ENCODE measurements at places on chromosomes 6 and 20. TPM values are rescaled to one million over a fixed set of nuclear protein-coding genes. Genes with fewer than 3 reads are reported as not detected.

GRCh38 chr6:138560130-138560860 is 61.0 kb upstream of the NHSL1 start:
- no peak for DNase-seq

DNA sequence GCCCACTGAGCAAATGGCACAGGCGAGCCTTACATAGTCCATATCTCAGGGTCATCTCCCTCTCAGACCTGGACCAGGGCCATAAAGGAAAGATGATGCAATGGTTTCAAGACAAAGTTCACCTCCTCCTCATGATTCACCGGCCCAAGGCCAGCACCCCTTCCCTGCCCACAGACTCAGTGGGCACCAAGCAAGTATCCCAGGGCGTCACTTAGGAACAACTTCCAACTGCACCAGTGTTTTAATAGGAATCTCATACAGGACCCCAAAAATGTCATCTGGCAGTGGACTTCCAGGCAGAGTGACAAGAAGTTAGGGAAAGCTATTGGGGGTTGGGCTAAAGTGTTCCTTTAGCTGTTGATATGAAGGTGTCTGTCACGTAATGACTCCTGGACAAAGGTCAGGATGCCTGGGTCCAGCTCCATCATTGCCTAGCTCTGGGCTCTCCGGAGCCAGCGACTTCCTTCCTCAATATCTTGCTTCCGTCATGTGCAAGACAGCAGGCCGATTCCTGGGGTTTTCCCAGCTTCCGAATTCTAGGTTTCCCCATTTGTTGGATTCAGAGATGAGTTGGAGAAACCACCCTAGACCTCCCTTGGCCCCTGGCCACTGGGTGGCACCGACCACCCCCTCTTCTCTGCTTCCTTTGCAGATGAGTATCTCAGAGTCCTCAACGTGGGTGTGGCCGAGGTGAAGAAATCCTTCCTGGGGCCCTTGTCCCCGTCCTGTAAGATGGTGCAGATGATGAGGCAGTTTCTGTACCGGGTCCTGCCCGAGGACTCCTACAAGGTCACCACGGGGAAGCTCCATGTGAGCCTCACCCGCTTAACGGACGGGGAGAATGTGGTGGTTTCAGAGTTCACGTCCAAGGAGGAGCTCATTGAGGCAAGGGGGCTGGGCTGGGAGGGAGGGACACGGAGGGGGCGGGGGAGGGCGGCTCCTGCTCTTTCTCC is 21.1 kb downstream of the PNPLA1 start:
- DNase-seq, result no peak

ENPP4 gene
- polyA plus RNA-seq, result 25.2 TPM

DNA sequence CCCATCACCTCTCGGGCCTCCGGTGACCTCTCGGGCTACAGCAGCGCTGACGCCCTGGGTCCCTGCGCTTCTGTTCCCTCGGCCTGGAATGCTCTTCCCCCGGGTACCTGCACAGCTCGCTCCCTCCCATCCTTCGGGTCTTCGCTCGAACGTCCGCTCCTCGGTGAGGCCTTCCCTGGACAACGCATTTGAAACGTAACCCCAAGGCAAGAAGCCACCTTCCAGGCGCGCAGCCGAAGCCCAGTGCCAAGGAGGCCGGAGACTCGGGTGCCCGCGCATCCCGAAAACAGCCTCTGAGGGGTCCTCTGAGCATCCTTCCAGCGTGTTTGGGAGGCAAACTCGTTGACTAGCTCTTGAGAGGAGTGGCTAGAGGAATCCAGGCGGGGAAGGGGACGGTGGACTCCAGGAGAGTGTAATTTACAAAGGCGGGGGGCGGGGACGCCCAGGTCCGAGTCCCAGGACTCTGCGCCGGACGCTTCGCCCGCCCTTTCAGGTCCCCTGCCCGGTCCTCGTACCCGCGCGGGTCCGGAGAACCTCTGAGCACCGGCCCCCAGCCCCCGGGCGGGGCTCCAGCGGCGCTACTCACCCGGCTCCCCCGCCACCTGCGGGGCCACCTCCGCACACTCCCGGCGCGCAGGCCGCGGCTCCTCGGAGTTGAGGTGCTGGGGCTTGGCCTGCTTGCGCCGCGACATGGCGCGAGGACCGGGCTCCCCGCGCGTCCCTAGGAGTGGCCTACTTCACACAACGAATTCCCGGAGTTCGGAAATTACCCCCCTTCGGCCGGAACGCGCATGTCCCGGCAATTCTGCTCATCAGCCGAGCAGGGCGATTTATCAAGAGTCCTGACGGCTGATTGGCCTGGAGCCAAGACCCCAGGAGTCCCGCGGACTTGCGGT is 86.8 kb downstream of the ZFP64 start:
- DNase-seq, result peak; percentile 34

GRCh38 chr20:45909817-45910669 is 1.9 kb downstream of the PLTP start:
- DNase-seq, result no peak

- no peak for DNase-seq
Measured at GRCh38 chr6:105664931-105665330, 262.0 kb upstream of the PREP start.

TINAG gene
- polyA plus RNA-seq, result not detected

CLDN20 gene
- polyA plus RNA-seq, result 0.32 TPM

- peak; percentile 86 for DNase-seq
Measured at GRCh38 chr20:59455402-59456341, 148.7 kb upstream of the PHACTR3 start.

DNA sequence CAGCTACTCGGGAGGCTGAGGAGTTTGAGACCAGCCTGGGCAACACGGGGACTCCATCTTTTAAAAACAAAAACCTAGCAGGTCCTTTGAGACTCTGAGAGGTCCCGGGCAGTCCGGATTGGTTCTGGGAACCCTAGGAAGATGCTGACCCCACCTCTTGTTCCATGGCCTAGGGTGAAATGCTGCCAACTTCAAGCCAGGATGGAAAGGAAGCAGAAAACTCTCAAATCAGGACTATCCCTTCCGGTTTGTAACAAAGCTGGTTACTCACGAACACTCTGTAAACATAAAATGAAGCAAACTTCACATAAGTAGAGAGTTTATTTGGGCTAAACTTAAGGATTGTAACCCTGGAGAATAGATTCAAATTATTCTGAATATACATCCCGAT is 28.0 kb downstream of the CAPN11 start:
- DNase-seq, result no peak

- no peak for DNase-seq
Measured at GRCh38 chr6:166861961-166862286, 94.4 kb downstream of the RNASET2 start.

DNA sequence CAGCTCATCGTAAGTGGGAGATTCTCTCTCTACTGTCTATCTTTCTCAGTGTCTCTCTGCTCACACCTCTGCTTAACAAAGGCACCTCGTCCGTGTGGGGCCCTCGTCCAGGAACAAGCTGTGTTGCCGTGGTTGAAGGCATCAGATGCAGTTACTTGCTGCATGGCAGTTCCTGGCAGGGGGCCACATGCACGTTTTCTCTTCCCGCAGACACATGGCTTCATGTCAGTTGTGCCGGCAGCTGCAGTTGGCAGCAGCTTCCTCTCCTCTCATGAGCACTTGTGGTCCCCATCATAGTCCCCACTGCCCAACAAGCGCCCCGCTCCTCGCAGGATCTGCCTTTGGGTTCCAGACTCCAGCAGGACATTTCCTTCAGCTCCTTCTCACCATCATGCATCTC is 7.1 kb upstream of the AFDN start:
- DNase-seq, result no peak

PARD6B gene
- 0.50 TPM for polyA plus RNA-seq

DNA sequence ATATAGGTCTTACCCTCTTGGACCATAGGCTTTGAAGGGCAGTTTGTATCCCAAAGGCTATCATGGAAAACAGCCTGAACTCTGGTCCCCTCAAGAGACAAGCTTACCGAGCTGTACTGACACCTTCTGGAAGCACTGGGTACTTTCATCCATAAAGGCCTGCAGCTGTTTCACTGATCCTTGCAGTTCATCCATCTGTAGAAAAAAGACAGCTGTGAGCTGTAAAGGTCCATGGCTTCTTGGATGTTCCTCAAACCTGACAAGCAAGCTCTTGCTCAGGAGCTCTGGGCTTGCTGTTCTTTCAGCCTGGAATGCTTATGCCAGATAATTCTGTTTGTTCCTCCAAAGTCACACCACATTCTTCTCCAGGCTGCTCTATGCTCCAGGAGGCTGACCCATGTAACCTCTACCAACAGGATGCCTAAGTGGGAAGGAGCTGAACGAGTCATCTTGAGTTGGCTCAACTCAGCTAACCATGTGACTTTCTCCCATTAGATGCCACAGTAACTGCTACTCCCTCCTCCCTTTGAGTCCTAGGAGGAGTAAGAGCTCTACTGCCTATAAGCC is 8.8 kb upstream of the NDRG3 start:
- peak; percentile 79 for DNase-seq

- no peak for DNase-seq
Measured at GRCh38 chr6:11353921-11354389, 121.5 kb upstream of the NEDD9 start.

DNA sequence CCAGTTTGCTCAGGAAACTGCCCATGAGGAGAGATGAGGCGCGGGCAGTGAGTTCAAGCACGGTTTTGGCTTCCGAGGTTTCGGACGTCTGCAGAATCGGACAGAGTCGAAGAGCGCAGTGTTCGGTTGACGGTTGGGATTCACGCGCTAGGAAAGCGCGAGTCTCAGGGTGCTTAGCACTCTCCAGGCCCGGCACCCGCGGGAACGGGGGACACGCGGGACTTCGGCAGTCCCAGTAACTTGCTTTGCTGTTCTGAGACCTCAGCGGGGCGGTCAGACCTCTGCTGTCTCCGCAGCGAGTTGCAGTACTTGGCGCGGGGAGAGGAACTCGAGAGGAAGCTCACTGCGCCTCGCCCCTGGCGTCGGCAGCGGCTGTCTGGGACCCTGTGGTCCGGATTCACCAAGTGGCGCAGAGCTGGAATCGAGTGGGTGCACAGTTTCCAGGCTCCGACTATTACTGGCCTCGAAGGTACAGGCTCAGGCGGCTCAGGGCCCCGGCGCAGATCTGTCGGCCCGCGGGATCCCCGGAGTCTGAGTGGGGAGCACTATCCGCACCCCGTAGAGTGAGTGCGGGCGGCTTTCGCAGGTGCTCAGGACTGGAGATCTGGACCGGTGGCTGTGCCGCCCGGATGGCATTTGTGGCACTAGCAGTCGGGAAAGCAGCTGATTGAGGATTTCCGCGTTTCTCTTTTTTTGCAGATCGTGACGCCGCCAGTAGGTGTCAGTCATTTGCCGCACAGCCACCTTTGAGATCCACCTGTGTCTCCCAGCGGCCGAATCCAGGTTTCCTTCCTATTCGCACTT is at the start of gene POM121L2:
Gene POM121L2 (minus strand): TSS at position 128 of the 804 bp plus-strand sequence. CDS start 103 bp downstream, at position 25.
- DNase-seq, result no peak

RIMS4 gene
- polyA plus RNA-seq, result 9.7 TPM

DNA sequence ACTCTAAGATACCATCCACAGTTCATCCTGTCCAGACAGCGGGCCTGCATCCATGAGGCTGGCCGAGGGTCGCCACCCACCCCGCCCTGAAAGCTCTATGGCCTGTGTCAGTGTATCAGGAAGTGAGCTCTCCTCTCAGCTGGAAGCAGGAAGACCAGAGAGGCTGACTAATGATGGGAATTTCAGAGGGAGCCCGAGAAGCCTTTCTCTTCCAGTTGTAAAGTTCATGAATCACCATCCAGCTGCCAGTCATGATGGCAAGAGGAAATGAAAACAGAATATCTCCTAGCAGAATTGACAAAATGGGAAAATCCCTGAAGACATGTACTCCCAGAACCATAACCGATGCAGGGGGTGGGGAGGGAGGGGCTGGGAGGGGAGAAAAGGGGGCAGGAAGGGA is 109.6 kb upstream of the RPS6KA2 start:
- no peak for DNase-seq

C20orf144 gene
- 0.19 TPM for polyA plus RNA-seq

DNA sequence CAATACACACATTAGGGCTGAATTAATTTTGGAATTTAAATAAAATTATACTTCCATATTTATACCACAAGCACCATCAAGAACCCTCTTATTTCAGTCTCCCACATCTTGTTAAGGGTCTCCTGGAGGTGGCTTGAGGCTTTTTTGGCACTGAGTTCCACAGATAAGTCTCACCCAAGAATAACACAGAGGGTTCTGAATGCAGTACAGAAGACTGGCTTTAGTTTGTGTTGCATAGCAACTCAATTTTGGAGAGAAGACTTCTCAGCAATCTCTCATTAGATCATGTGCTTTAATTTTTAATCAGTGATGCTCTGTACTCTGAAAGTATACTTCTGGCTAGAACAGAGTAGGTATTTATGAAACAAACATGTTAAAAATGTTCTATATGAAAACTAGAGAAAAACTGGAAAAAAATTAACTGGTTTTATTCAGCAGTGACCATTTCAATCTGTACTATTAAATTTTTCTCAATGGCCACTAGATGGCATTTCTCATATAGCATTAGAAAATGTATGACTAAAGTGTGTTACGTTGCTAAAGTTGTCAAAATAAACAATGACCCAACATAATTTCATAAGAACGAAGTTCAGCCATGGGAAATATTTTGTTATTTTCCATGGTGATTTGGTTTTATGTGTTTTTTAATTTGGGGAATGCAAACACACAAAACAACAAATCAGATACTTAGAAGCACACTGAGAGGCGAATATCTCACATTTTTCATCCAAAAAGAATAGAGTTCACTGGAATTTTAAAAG is 32.7 kb upstream of the MAP7 start:
- DNase-seq, result peak; percentile 19

- DNase-seq, result no peak
Measured at GRCh38 chr6:119517428-119517827, 167.9 kb upstream of the MAN1A1 start.

VPS52 gene
- 42.6 TPM for polyA plus RNA-seq

RGS17 gene
- polyA plus RNA-seq, result 0.74 TPM

DNA sequence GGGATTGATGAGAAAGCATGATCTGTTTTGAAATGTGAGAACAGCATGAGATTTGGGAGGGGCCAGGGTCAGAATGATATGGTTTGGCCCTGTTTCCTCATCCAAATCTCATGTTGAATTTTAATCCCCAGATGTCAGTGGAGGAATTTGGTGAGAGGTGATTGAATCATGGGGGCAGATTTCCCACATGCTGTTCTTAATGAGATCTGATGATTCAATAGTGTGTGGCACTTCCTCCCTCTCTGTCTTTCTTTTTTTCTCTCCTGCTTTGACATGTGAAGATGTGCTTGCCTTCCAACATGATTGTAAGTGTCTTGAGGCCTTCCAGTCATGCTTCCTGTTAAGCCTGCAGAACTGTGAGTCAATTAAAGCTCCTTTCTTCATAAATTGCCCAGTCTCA is 1060.3 kb upstream of the CITED2 start:
- DNase-seq, result no peak

DNA sequence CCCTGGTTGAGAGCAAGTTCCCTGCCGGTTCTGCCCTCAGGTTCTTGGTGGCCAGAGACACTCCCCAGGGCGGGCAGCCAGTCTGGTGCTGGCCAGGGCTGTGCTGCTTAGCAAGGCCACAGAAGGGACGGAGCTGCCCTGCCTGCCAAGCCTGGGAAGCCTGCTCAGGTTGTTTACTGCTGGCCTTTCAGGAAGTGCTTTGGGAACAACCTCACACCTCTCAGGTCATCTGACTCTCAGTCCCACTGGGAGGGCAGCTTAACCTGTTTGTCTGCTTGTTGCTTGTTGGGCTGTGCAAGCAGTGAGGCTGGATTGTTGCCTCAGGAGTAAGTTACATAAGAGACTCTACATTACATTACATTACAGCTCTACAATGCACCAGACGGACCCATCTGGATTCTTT is 75.8 kb upstream of the AFDN start:
- DNase-seq, result no peak

ARMC12 gene
- 0.79 TPM for polyA plus RNA-seq

GRCh38 chr6:76885861-76886301 is 577.4 kb downstream of the HTR1B start:
- DNase-seq, result peak; percentile 64

- no peak for DNase-seq
Measured at GRCh38 chr20:13611611-13612125, 27.1 kb downstream of the TASP1 start.

GRCh38 chr20:32707691-32708581 is 34.2 kb upstream of the C20orf203 start:
- no peak for DNase-seq
